ENCODE measurements at places on chromosomes 1 and 21.

DNA sequence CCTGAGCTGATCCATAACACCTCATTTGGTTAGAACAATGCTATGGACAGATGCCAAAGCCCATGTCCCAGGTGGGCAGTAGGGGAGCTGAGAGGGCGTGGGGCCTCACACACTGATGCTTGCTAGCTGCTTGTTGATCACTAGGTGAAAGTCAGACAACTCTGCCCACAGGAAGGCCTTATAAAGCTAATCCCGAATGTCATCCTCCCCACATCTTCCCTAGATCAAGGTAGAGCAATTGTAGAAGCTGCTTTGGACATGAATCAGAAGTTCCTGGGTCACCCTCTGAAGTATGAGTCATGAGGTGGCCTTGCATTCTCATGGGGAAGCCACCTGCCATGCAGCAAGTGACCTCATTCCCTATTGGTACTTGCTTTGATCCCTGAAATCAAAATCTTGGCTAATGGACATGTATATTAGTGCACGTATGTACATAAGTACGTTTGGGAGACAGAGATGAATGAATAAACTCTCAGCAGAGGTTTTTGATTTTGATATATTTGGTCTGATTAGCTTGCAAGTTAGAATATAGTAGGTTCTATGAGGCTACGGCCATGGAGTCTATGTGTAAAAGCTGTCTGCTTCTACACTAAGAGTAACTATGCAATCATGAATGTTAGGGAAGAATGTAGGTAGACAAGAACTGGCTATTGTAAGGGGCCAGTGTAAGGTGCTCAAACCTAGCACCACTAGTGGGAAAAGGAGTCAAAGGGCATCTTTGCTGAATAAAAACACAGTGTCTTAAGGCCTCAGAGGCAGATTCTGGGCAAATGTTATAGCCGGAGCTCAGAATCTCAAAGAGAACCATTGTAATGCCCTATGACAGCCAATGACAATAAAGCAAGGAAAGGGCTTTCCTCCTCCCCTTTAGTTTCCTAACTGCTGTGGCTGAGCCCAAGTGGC is 52.6 kb downstream of the ABCA4 start:
- no peaks in the 10 kb centered on the region for H3K36me3 ChIP-seq
- no peaks in the 10 kb centered on the region for H3K27me3 ChIP-seq
- peaks cover 62% of the 10 kb centered on the region for H3K4me1 ChIP-seq
- H3K27ac ChIP-seq = peak overlapping the region; percentile 80
- DNase-seq = no peak

- no peak for DNase-seq
- H3K36me3 ChIP-seq = peaks cover 52% of the 10 kb centered on the region
- no peak overlapping the region for H3K4me3 ChIP-seq
- no peaks in the 10 kb centered on the region for H3K27me3 ChIP-seq
Observed at GRCh38 chr1:208173749-208174148, 70.4 kb downstream of the PLXNA2 start.

GRCh38 chr21:38402291-38402690 is 96.0 kb downstream of the ERG start:
- H3K27me3 ChIP-seq = no peaks in the 10 kb centered on the region
- no peak overlapping the region for H3K4me3 ChIP-seq
- H3K36me3 ChIP-seq = no peaks in the 10 kb centered on the region
- no peak for DNase-seq
- H3K4me1 ChIP-seq = no peaks in the 10 kb centered on the region

GRCh38 chr1:177609953-177610352 is 359.9 kb downstream of the SEC16B start:
- no peaks in the 10 kb centered on the region for H3K36me3 ChIP-seq
- H3K27me3 ChIP-seq = no peaks in the 10 kb centered on the region
- no peak overlapping the region for H3K27ac ChIP-seq
- DNase-seq = no peak
- H3K4me1 ChIP-seq = no peaks in the 10 kb centered on the region

GRCh38 chr1:1213345-1214265 is at the start of gene TNFRSF4:
TSS of gene TNFRSF4 (minus strand) at chr1:1214153. CDS start at chr1:1214127, 26 bp downstream.
- H3K4me3 ChIP-seq = no peak within 1 kb of the TSS
- peak within 1 kb of the TSS; percentile 68 for H3K27ac ChIP-seq
- no peak for DNase-seq
- no peaks in the 10 kb centered on the region for H3K27me3 ChIP-seq
- peaks cover 11% of the 10 kb centered on the region for H3K4me1 ChIP-seq

DNA sequence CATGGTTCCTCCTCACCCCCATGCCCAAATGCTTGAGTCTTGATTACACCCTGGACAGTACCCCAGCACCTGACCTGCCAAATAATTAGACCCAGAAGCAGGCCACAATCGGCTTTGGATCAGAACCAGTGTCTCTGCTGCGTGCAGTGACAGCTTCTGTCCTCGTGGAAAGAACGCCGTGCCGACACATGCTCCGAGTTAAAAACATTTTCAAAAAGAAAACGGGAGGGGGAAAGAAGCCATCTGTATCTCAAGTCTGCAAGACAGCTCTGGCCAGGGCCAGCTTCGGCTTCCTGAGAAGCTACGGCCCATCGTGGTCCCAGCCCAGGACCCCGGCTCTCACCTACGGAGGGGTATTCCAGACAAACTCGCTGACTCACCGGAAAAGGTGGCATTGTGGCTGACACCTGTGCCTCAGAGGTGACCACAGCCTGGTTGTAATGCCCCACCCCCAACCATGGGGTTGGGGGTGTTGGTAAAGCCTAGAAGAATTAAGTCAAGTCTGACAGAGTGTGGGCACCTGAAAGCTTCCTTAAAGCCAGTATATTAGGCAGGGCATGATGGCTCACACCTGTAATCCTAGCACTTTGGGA is 25.8 kb downstream of the SSBP3 start:
- DNase-seq = no peak
- no peaks in the 10 kb centered on the region for H3K27me3 ChIP-seq
- H3K4me3 ChIP-seq = no peak overlapping the region
- peaks cover 64% of the 10 kb centered on the region for H3K4me1 ChIP-seq
- no peaks in the 10 kb centered on the region for H3K36me3 ChIP-seq

DNA sequence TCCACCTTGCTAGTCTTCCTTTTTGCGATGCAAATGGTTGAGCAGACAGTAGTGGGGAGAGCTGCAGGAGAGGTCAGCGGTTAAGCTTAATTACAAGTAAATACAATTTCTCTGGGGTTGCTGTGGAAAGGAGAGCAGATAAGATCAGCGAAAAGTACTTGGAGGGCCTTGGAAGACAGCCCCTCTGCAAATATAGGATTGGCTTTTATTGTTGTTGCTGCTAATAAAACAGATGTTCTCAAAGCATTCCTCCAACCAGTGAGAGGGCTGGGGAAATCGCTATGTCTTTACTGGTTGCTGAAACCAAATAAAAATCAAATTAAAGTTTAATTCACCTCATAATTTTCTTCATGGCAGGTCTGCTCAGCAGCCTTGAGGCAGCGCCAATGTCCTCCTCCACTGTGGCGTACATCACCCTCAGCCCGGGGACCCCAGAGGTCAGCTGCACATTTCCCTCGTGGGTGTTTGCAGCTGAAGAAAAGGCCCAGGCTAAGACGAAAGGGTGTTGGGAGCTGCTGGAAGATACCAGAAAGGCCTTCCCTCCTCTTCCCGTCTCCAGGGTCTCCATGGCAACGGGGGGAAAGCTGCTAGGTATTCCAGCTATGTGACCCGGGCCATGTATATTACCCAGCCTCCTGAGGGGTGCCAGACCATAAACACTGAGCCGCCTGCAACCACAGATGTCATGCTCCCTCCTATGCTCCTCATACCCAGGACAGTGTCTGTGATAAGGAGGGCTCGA is 54.6 kb upstream of the POU2F1 start:
- no peak overlapping the region for H3K27ac ChIP-seq
- no peak overlapping the region for H3K4me3 ChIP-seq
- H3K4me1 ChIP-seq = no peaks in the 10 kb centered on the region
- H3K36me3 ChIP-seq = no peaks in the 10 kb centered on the region

GRCh38 chr1:17335821-17336710 is 28.1 kb downstream of the PADI4 start:
- no peaks in the 10 kb centered on the region for H3K27me3 ChIP-seq
- no peaks in the 10 kb centered on the region for H3K36me3 ChIP-seq
- no peaks in the 10 kb centered on the region for H3K4me1 ChIP-seq

- peaks cover 4% of the 10 kb centered on the region for H3K36me3 ChIP-seq
- H3K27me3 ChIP-seq = no peaks in the 10 kb centered on the region
- DNase-seq = no peak
- H3K27ac ChIP-seq = no peak overlapping the region
Observed at GRCh38 chr1:93120614-93121013, 41.5 kb downstream of the MTF2 start.

DNA sequence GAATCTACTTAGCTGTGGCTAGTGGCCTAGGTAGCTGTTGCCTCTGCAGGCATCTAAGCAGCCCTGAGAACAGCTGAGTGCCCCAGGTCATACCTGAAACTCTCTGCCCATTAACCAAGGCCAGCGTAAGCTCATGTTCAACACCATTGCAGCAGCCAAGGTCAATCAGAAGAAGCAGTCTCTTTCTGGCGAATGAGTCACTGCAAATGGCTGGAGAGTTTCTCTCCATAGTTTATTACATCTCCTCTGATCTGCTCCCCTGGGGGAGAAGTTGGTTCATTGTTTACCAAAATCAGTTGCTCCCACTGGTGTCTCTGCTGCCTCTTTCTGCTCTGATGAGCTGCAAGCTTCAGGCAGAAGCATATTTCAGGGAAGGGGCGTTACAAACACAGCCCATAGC is 6.9 kb upstream of the BCL9 start:
- no peak overlapping the region for H3K4me3 ChIP-seq
- H3K27me3 ChIP-seq = no peaks in the 10 kb centered on the region
- DNase-seq = no peak
- no peaks in the 10 kb centered on the region for H3K36me3 ChIP-seq

DNA sequence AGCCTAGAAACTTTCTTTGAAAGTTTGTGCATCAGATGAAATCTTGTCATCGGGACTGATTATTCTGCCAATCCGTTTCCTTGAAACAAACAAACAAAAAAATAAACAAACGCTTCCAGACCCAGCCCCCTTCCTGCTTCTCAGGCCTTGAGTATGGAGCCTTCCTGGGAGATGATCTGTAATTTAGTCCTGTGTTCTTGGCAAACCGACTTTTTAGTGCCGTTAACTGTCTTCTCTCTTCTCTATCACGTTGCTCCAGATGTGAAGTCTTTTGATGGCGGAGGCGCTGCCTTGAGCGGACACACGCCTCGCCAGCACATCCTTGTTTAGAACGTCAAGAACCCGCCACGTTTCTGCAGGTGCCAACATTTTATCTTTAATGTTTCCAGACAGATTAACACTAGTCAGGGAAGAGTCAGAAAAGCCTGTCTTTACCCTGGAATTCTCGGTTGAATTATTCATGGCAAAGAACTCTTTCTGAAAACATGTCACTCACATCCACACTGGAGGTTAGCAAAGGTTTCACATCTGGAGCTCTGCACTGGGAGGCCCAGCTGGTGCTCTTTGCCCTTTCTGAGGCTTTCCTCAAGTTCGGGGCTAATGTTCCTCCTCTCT is 265.7 kb upstream of the C1orf174 start:
- H3K27ac ChIP-seq = no peak overlapping the region
- peaks cover 69% of the 10 kb centered on the region for H3K27me3 ChIP-seq
- no peaks in the 10 kb centered on the region for H3K4me1 ChIP-seq
- H3K36me3 ChIP-seq = no peaks in the 10 kb centered on the region
- no peak for DNase-seq
- no peak overlapping the region for H3K4me3 ChIP-seq

GRCh38 chr1:89671775-89672488 is 39.0 kb downstream of the LRRC8C start:
- no peaks in the 10 kb centered on the region for H3K4me1 ChIP-seq
- no peaks in the 10 kb centered on the region for H3K36me3 ChIP-seq
- no peaks in the 10 kb centered on the region for H3K27me3 ChIP-seq

GRCh38 chr1:118250232-118250631 is 65.2 kb upstream of the SPAG17 start:
- no peaks in the 10 kb centered on the region for H3K4me1 ChIP-seq
- H3K27me3 ChIP-seq = no peaks in the 10 kb centered on the region
- DNase-seq = no peak
- no peak overlapping the region for H3K27ac ChIP-seq

- H3K4me1 ChIP-seq = no peaks in the 10 kb centered on the region
- no peak overlapping the region for H3K27ac ChIP-seq
- no peaks in the 10 kb centered on the region for H3K36me3 ChIP-seq
- DNase-seq = no peak
- H3K27me3 ChIP-seq = no peaks in the 10 kb centered on the region
Observed at GRCh38 chr1:207084701-207085180, 3.9 kb upstream of the C4BPB start.

- no peak for DNase-seq
- H3K36me3 ChIP-seq = no peaks in the 10 kb centered on the region
- no peak overlapping the region for H3K4me3 ChIP-seq
- no peaks in the 10 kb centered on the region for H3K27me3 ChIP-seq
- no peak overlapping the region for H3K27ac ChIP-seq
Observed at GRCh38 chr1:216587715-216588114, 135.5 kb downstream of the ESRRG start.

DNA sequence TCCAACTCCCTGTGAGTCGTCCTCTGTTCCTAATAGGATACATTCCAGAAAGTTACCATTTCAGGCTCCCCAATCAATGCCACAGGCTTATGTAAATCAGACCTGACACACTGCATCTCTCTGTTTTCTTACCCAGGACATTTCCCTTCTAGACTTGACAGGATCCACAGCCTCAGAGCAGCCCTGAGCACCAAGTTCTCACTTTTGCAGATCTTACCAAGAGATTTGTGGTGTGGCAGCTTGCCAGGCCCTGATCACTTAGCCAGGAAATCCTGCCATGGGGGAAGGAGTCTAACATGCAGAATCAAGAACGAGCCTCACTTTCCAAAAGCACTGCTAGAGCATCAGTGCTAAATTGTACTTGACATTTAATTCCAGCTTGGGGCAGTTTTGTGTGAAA is 202.9 kb downstream of the TBX15 start:
- no peaks in the 10 kb centered on the region for H3K27me3 ChIP-seq
- no peaks in the 10 kb centered on the region for H3K36me3 ChIP-seq
- H3K27ac ChIP-seq = no peak overlapping the region
- no peaks in the 10 kb centered on the region for H3K4me1 ChIP-seq

DNA sequence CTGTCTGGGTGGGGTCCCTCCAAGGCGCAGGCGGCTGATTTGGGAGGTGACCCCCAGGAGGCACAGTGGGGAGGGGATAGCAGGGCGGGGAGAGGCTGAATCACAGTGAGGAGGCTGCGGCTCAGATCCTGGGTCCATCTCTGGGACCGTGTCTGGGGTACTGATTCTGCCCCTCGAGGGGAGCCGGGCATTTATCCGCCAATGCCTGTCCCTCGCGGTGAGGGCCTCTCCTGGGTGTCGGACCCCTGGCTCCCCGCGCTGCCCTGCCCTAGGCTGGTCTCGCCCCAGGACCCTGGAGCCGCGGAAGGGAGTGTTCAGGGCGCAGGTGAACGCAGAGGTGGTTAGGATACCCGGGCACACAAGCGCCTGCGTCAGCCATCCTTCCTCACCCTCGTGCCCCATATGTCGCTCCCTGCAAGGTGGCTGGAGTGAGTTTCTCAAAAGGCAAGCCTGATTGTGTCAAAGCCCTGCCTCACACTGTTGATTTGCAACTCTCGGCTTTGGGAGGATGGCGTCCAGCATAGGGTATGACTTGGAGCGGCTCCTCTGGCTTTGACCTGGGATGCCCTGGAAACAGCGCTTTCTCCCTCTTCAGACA is 530.9 kb downstream of the PTPRU start:
- no peak overlapping the region for H3K27ac ChIP-seq
- no peaks in the 10 kb centered on the region for H3K27me3 ChIP-seq
- no peaks in the 10 kb centered on the region for H3K4me1 ChIP-seq
- H3K4me3 ChIP-seq = no peak overlapping the region

Measured in esophagus squamous epithelium (tissue), 5 donors.